CD4-positive, alpha-beta T cell (primary cell): ENCODE measurements at places on chromosomes 12 and 14.

- no peak for DNase-seq
Measured at GRCh38 chr12:113298861-113299545, 35.9 kb downstream of the SLC8B1 start.

GRCh38 chr12:79932357-79932756 is 2.5 kb downstream of the PPP1R12A start:
- no peak for DNase-seq

DNA sequence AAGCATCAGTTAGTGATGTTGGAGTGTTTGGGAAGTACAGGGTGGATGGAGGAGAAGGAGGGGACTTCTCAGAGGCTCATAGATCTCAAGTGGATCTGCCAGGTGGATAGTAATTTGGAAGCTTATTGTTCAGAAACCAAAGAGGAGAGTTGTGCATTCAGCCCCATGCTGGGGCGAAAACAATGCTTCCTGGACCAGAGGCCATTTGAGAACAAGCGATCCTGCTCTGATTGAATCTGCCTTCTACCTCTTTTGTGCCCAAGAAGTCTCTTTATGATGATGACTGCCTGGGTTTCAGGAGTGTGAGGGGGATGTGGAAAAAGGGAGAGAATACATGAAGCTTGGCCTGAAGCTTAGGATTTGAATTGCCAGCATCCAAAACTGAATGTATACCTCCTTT is 110.8 kb upstream of the SRRM4 start:
- no peak for DNase-seq

- DNase-seq, result no peak
Measured at GRCh38 chr12:56420411-56420810, 28.8 kb downstream of the TIMELESS start.

GRCh38 chr14:54981698-54982097 is 45.2 kb downstream of the WDHD1 start:
- no peak for DNase-seq

DNA sequence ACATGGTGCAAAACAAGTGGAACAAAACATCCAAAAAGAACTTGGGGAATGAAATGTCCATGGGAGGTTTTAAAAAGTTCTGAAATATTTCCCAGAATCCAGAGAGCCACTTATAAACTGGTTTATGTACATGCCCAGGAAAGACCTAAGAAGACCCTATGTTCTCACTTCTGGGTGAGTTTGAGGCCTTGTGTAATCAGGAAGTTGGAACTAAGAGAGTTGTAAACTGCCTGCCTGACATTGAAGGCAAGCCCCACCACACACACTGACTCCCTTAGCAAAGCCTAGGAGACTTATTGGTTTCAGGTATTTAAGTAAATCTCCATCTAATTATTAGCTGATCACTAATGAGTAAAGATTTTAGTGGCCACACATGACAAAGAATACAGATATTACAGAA is 142.5 kb downstream of the LRIG3 start:
- DNase-seq, result no peak

GRCh38 chr12:28388879-28389278 is 198.6 kb downstream of the CCDC91 start:
- DNase-seq, result no peak

- no peak for DNase-seq
Measured at GRCh38 chr12:33759279-33759678, 263.0 kb upstream of the ALG10 start.

DNA sequence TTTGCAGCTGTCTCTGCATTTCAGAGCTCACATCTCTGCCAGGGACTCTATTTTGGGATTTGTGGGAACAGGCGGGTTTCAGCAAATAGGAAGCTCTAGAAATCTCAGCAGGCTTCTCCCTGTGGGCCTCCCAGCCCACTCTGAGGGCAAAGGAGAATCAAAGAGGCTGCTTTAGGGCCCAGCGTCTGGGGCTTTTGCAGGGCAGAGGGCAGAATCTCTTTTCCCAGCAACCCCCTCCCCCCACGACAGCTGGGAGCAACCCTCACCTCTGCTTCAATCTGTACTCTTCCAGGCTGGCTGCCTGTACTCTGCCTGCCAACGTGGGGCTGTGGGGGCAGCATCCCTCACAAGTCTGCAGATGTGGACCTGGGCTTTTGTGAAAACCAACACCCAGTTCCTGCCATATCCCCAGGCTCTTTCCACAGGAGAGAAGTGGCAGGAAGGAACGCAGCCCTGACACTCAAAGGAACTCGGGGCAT is 529.6 kb upstream of the TBX3 start:
- DNase-seq, result no peak

DNA sequence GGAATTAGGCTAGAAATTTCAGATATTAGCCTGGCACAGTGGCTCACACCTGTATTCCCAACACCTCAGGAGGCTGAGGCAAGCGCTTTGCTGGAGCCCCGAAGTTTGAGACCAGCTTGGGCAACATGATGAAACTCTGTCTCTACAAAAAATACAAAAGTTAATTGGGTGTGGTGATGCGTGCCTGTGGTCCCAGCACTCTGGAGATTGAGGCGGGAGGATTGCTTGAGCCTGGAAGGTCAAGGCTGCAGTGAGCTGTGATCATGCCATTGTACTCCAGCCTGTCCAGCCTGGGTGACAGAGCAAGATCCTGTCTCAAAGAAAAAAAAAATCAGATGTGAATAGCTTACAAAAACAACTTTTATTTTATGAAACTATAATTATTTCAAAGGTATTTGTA is 15.1 kb downstream of the FRMD6 start:
- no peak for DNase-seq

DNA sequence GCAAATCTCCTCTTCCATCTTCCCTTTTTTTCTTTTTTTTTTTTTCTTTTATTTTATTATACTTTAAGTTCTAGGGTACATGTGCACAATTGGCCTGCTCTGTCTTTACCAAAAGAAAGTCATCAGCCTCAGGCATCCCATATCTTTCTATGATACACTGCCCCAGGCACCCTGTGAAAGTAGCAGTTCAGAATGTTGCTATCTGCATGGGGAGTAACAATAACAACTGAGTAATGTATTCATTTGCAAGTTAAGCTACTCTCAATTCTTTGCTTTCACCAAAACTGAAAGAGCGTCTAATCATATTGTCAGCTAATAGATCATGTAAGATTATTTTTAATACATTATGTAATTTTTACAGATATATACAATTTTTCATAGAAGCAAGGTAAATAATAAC is 13.5 kb upstream of the GCH1 start:
- no peak for DNase-seq

GRCh38 chr14:38297681-38298080 is 41.8 kb upstream of the CLEC14A start:
- DNase-seq, result no peak
